Stimulated activated CD8-positive, alpha-beta memory T cell treated with anti-CD3 and anti-CD28 coated beads, Interleukin-15, amount 100 ng/mL, for 24 hours (primary cell): ENCODE measurements at places on chromosomes 4 and X.

DNA sequence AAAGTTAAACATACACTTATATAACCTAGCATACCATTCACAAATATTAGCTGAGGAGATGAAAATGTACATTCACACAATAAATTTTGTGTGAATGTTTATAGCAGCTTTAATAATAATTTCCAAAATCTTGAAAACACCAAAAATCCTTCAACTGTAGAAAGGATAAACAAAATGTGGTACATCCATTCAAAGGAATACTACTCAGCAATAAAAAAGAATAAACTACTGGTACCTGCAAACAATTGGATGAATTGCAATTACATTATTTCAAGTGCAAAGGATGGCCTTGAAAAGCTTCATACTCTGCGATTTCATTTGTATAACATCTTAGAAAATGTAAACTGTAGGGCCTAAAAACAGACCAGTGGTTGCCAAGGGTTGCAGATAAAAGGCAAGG, 11.7 kb upstream of the RPS6KA6 start:
- DNase-seq = no peak

DNA sequence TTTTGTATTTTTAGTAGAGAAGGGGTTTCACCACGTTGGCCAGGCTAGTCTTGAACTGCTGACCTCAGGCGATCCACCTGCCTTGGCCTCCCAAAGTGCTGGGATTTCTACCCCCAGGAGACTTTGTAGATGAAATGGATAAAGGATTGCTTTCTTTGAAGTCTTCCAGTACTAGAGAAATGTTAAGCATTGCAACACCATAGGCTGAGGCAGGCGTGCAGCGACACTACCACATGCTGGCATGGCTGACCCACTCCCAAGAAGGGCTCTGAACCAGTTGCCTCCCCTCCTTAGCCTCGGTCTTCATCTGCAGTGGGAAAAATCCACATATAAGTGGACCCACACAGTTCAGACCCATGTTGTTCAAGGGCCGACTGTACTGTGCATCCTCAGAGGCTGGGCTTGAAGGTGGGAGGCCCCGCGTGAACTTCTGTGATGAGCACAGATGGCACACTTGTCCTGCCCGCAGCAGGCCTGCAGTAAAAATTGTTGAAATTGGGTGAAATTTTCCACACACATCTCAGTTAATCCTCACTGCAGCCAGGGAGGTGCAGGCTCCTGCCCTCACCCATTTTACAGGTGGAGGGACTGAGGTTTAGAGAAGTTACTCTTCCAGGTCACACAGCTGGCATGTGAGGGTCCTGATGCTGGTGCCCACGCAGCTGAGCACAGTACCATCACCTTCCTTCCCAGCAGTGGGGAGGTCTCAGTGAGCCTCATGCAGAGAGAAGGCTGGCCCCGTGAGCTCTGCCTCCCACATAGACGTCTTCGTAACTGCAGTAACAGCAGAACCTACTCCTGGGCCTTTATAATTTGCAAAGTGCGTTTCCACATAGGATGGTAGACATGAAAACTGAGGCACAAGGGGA, 35.5 kb downstream of the HTRA3 start:
- DNase-seq = no peak

DNA sequence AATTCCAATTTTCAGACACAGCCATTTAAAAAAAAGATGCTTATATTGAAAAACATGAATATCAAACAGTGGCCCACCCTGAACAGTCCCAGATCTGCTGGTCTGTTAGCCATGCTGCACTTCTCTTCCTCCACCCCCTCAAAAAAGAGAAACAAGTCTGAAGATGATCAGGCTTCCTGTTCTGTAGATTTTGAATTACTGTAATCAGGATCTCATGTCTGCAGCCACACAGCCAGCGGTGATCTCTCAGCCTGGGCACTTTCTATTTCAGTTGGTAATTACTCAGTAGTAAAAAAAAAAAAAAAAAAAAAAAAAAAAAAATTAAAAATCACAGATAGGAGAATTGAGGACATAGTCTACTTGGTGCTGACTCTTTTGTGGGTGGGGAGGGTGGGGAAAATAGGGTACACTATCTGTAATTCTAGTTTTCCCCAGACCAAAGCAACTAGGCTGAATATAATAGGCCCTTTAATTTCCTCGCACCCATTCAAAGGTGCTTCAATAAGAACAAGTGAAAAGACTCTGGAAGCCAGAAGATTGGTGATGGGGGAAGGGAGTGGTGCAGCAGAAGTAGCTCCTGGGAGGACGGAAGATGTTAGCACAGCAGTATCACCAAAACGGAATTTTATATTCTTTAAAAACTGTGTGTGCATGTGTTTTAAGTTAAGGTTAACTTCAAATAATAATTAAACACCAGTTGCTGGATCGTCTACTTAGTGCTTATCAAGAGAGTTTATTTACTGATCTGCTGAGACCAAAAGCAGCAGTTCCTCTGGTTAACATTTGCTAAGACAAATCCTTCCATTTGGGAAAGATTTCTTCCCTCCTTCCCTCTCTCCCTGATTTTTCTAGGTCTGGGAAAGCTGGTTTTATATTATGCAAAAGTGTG, 47.0 kb downstream of the SPRY1 start:
- no peak for DNase-seq

- no peak for DNase-seq
These were observed 112.4 kb downstream of the RNF150 start for GRCh38 chr4:141020801-141021261.

DNA sequence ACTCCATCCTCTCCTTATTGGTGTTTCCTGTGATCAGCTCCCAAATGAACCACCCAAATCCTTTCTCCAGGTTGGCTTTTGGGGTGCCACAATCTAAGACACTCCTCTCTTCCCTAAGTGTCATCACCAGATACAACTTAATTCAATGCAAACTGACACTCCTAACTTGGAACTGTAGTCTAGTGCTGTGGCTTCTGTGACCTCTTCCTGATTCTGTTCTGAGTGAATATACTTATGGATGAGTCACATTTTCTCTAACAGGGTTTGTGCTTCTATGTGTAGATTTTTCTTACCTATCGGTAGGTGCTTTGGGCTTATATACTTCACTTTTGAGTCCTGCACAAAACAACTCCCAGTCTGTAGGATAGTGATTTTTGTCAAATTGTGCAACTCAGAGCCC, 141.3 kb upstream of the MAOA start:
- DNase-seq = no peak

DNA sequence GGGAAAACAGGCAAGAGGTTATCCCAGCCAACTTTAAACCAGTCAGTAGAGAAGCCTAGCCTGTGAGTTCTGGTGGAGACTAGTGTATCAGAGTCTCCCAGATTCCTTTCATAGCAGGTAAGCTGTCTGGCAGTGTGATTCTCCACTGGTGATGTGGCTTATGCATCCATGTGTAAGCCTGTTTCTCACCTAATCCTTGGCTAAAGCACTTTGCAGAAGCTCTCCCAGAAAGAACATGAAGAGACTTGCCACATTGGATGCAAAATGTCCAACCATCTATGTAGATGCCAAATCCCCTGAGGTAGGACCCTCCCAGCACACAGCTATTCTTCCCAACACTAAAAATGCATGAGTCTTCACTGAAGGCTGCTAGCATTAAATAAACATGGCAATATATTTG, 111.7 kb downstream of the CHRNA9 start:
- DNase-seq = no peak

DNA sequence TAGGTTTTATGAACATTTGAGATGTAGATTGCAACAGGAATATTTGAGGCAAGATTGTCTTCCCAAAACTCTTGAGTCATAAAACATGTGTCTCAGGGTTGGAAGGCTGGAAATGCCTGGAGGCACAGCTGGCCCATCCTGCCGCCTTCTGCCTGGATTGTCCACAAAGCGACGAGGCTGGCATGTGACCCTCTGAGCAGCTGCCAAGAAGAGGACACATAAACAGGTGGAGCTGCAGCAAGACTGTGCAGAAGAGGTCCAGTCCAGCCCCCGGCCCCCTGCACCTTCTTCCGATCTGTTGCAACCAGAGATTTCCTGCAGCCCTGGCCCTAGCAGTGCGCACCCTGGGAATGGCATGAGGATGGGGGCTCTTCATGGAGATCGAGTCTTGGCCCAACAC, 101.9 kb upstream of the BCOR start:
- no peak for DNase-seq

DNA sequence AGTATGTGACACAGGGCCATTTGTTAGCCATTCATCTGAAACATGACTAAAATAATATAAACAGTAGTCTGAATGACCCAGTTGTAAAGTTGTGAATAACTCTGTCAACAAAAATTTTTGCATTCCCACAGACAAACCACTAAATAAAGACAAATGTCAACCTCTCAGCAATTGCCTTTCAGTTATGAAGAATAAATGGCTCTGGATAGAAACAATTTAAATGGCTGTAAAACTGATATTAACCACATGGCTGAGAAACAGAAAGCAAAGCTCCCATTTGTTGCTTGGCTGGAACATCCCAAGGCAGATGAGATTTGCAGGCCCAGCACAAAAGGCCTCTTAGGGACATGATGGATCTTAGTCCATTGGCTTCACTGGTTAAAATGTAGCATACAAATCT, 296.3 kb downstream of the GALNTL6 start:
- no peak for DNase-seq

- no peak for DNase-seq
These were observed 47.3 kb upstream of the ACSL1 start for GRCh38 chr4:184873054-184873453.

GRCh38 chr4:73725985-73726384, 14.4 kb upstream of the CXCL8 start:
- no peak for DNase-seq

DNA sequence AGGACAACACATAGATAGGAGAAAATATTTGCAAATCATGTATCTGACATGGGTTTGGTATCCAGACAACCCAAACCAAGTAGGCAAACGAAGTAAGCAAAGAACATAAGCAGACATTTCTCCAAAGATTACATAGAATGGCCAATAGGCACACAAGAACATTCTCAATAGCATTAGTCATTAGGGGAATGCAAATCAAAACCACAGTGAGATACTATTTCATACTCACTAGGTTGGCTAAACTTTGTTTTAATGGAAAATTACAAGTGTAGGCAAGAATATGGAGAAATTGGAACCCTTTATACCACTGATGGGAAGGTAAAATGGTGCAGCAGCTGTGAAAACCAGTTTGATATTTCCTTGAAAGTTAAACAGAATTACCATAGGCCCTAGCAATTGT, 74.7 kb downstream of the CHRNA9 start:
- no peak for DNase-seq

DNA sequence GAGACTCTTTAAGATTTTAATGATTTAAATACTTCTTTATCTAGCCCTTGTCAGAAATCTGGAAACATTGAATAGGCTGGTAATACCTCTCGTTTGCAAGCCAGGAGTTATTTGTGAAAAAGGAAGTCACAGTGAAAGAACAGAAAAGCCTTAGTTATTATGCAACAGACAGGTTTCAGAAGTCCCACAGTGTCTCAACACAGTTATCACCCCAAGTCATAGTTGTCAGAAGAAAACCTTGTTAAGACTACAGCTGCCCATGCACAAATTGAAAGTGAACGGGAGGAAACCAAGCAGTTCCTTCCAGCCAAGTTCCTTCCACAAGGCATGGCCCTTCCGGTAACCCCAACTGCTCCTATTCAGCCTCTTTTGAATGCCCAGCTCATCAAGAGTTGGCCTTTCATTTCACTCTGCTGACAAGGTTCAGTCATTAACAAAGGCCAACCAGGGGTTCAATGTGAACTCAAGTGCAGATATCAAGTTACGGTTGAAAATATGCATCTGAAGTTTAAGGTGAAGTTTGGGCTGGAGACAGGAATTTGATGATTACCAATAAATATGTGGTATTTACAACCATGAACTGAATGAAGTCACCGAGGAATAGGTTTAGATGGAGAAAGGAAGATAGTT, 15.6 kb downstream of the ALPK1 start:
- no peak for DNase-seq

- no peak for DNase-seq
These were observed 142.0 kb downstream of the HNRNPD start for GRCh38 chr4:82231806-82232205.

GRCh38 chrX:57951666-57952319, 41.5 kb upstream of the ZXDA start:
- no peak for DNase-seq

DNA sequence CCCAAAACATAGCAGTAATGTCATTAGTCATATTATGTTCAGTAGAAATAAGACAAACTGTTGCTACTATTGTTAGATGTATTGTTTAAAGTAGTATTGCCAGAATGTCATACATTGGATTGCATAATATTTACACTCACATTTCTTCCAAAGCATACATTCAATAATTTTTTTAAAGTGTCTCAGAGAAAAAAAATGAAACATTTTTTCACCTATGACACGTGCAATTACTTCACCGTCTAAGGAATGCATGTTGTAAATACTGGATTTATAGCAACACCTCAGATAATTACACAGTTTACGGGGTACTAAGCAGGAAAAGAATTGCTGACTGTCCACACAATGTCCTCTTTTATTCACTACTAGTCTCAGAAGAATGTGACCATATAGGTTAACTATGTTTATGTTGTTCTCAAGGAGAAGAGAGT, 162.1 kb downstream of the PCDH18 start:
- no peak for DNase-seq

DNA sequence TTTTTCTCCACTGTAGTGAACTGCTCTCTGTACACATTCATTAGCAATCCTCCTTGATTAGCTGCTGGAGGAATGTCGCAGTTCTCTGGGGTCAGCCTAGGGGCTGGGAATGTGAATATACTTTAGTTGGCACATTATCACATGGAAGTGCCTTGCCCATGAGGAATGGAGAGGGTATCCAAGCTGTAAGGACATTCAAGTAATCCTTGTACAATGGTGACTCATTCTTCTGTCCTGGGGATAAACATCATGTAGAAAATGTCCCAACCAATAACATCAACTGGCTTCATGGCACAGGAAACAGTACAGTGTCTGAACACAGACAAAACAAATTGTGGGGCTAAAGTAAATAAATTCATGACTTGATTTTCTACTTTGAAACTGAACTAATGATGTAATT, 147.1 kb downstream of the GLRA2 start:
- no peak for DNase-seq

GRCh38 chr4:14621731-14622463, 380.4 kb upstream of the CPEB2 start:
- DNase-seq = no peak

DNA sequence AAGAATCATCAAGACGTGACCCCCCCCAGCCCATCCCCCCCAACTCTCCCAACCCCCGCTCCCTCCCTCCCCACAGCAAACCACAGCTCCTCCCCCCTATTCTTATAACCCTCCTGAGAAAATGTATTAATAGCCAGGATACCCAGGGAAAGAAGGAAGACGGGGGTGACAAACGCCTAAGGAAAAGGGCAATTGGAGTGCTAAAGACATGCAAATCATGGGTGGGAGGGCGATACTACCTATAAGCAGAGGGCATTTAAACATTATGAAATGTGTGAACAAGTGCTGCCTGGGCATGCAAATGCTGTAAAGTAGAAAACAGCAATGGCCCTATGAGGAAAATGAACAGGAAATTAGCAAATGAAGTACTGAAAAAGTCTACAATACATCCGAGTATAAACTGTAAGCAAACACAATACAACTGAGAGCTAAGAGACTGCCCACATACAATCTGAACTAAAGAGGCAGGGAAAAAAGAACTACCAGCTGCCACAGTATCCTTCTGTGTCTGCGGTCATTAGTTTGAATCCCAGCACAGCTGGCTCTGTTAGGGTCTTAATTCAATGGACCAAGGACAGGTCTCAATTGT, 2.4 kb downstream of the CXXC4 start:
- DNase-seq = no peak
